CD4-positive, alpha-beta T cell treated with Interleukin-6 for 4 hours (primary cell): ENCODE measurements at places on chromosomes 1 and 21.
A peak's percentile ranks its signal among the peaks of the same experiment; 100 is the strongest.

- peak; percentile 70 for DNase-seq
Observed at GRCh38 chr1:15304708-15305467, 57.9 kb downstream of the FHAD1 start.

DNA sequence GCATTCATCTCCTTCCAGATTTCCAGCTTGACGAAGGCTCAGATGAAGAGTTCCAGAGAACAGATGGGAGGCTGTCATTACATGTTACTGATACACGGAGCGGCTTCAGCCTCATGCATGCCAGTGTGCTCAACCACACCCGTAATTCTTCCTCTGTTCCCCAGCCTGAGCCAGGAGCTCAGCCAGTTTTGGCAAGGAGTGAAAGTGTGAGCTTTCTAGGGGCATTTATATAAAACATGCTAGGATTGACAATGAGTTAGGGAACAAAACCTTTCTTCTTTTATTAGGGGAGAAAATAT, 290.4 kb upstream of the PLXNA2 start:
- DNase-seq, result no peak

DNA sequence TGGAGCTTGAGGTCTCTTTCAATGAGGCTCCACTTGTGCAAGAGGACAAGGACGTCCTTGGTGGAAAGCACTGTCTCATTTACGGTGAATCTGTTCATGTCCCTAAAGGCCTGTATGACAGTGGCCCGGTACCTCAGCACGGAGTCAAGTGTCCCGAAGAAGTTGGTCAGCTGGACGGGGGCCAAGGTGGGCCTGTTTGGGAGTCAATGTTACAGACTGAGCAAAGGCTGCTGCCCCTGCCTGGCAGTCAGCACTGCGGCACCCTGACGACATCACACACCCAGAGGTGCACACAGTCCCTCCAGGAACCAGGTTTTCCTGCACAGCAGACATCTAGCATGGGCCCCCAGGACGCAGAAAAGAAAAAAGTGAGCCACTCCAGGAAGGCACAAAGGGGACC, 19.1 kb downstream of the MRAP start:
- no peak for DNase-seq

GRCh38 chr1:221435504-221435904, 306.4 kb downstream of the DUSP10 start:
- no peak for DNase-seq

GRCh38 chr1:234621657-234622335, 11.8 kb upstream of the IRF2BP2 start:
- DNase-seq, result no peak
